ENCODE measurements at places on chromosomes 12 and 14.

DNA sequence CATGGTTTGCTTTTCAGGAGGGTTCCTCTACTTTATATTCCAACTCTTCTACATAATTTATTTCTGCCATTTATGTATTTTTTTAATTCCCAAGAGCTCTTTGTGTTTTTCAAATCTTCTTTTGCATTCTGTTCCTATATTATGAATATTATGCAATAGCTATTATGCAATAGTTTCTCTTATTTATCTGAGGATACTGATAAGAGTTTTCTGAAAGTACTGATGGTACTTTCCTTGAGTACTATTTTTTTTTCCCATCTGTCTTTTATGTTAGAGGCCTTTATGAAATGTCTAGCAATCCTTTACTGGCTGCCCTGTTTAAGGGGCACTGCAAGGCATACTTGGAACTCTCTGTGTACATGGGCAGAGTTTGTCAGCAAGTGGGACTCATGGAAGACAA is 93.4 kb downstream of the SLC41A2 start:
- no peak for DNase-seq

- DNase-seq, result no peak
These were observed 80.4 kb upstream of the TRHDE start for GRCh38 chr12:72191761-72192160.

GRCh38 chr12:24500831-24501230 is 448.1 kb downstream of the BCAT1 start:
- no peak for DNase-seq

DNA sequence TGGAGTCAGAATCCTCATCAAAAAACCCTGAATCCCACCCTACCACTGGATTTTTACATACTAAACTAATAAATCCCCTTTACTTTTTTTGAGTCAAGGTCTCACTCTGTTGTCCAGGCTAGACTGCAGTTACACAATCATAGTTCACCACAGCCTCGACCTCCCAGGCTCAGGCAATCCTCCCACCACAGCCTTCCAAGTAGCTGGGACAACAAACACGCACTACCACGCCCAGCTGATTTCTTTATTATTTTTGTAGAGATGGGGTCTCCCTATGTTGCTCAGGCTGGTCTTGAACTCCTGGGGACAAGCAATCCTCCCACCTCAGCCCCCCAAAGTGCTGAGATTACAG is 24.3 kb downstream of the SPTSSA start:
- no peak for DNase-seq

DNA sequence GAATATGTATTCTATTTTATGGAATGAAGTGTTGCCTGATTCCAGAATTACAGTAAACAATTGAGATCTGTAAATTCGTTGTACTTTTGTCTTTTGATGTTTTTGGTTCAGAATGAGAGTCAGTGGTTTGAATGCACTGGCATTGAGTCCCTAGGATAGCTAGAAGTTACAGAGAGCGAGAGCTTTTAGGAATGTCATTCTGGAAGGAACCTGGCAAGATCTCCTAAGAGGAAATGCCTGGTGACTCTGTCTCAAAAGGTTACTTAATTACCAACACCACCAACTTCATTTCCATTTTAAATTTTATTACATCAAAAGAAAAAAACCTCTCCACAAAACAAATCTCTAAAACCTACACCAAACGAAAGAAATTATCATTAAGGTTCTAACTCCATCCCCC is 6.0 kb upstream of the CEBPE start:
- DNase-seq, result no peak

DNA sequence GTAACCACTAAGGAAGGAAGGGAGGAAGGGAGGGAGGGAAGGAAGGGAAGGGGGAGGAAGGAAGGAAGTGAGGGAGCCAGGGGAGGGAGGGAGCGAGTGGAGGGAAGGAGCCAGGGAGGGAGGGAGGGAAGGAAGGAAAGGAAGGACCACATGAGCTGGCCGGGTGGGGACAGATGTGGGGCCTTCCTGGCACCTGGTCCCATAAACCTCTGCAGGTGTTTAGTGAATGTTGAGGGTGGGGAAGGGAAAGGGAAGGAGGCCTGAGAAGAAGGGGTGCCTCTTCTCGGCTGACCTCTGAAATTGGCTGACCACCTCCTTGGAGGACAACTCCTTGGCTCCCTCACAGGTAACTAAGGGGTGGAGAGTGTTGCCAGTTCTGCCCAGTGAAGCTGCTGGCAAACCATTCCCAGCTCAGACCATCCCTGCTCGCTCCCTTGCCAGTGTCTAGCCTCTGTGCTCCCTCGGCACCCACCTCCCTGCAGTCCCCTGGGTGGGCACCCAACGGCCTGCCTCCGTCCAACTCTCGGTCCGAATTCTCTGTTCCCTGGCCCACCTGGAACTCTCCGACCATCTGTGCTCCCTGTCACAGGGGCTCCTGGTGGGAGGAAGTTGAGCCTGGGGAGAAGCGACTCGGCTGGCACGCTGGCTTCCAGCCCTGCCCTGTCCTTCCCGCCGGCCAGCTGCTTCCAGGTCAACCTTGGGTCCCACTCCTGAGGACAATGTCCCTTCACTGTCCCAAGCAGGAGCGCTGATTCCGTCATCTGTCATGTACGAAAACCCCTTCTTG is 12.2 kb upstream of the PPP1R13B start:
- DNase-seq, result no peak

DNA sequence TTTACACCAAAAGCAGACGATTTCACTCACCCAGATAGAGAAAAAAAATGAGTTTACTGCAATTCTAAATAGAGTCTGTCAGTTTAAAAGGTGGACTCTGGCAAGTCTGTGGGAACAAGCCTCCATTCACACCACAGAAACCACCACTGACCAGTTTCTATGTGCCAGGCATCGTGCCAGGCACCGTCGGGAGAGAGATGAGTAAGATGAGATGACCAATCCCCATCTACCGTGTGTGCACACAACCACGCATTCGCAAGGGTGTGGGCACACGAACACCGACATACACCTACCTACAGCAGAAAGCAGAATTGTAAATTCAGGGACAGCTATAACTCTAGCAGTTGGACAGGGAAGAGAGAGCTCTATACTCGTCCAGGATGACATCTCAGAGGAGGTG is 58.3 kb downstream of the PRIMA1 start:
- DNase-seq, result no peak
